Esophagus squamous epithelium (tissue), 5 donors: ENCODE measurements at places on chromosomes 5 and 9.

GRCh38 chr9:71897577-71897976 is 13.4 kb downstream of the ABHD17B start:
- no peak for DNase-seq

DNA sequence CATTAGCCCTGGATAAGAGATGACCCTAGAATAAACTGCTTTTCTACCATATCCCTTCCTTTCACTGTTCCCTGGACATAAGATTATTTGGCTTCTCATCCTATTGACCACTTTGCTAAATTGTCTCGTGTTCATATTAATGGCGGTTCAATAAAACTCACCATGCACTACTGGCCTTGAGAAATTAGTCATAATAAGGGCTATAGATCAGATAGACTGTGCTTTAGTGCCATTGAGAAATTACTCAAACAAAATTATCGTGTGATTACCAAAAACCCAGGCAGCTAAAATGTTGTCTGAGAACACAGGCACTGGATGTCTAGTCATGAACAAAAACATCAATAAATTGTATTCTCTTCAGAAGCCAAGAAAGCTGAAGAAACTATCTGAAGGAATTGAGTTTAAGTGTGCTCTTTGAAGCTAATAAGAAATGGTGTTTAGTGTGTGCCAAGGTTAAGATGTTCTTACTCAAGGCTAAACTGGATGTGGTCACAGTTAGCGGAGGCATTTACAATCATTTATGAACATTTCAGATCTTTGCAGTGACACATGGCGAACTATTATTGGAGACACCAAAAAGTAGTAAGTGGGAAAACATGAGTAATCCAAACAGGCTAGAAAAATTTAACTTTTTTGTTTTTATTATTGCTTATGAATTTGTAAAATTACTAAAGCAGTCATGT is 460.4 kb upstream of the RORB start:
- no peak for DNase-seq

DNA sequence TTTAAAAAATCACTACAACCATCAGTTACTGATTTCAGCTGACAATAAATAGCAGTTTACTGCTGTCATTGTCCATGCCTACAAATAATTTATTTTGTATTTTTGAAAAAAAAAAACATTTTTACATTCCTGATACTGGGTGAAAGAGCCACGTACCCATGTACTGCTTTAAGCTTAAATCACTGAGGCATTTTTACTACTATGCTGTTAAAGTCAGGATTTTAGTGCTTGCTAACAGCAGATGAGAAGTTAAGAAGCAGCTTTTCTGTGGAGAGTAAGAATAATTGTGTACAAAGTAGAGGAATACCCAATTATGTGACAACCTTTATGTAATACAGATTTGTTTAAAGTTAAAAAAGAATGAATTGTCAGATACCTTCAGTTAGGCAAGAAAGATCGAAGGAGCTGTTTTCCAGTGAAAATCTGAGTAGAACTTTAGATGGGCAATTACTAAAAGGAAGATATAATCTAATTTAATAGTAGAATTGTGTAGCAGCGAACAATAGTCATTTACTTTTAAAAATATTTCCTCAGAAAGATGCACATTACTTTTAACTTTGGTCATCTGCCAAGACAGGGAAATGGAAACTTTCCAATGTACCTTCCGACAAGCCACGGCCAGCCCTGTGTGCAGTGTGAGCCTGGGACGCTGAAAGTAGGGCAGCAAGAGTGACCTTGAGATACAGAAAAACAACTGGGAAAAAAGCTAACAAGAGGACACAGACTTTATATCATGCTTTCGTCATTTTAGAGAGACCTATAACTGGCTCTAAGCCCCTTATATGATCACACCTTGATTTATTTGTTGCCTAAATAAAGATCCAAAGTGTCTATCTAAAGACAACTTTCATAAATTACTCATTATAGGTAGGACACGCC is 39.9 kb downstream of the RHOBTB3 start:
- no peak for DNase-seq

DNA sequence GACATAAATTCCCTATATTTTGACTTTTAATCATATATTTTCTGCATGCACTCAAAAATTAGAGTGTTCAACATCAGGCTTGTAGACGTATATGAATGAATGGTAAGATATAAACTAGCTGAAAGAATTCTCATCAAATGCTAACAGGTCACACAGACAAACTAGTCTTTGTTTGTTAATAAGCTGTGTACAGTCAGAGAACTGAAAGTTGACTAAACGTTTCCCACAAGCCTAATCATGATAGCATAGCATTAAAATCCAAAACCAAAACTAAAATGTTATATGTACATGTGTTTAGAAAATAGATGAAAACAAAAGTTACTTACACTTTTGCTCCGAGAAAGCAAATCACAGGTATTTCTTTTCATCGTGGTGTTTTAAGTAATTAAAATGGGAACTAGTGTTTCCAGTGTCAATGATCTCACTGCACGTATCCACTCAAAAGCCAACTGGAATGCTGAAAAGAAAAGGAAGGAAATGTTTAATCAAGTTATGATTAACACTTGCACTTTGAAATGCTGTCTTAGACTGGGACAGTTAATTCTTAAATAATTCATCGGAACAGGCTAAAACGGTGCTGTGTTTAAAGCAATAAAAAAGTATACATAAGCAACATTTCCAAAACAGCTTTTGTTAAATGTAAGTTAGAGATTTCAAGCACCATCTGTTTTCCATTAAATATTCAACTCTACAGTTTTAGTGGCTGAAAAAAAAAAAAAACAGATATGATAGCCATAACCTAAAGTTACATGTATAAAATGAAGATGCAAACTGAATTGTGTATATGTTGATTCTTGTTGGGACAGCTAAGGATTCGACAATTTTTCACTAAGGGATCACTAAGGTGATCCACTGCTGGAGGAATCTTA is 291.9 kb upstream of the PDE4D start:
- no peak for DNase-seq

DNA sequence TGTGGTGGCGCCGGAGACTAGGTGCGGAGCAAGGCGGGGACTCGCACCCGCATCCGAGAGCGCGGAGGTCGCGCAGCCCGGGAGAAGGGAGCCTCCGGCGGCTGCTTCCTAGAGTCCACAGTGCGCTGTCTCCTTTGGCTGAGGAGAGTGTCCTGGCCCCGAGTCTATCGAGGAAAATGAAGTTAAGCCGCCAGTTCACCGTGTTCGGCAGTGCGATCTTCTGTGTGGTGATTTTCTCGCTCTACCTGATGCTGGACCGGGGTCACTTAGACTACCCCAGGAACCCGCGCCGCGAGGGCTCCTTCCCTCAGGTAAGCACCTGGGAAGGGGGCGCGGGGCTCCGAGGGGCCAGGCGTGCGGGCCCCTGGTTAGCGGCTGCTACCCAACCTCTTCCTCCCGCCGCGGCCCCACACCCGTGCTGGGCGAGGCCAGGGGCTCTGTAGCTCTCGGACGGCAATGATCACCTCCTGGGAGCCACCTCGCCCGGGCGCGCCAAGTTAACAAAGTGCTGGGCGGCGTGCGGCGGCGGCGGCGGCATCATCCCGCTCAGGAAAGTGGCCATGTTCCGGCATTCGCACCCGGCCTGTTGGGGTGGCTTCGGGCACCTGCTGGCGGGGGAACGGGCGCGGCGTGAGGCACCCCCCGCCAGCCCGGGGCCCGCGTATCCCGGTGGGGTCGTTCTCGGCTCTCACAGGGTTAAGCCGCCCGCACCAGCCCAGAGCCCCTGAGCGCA is 681 bp downstream of the MAN2A1 start:
- no peak for DNase-seq

GRCh38 chr9:127634698-127635097 is 22.6 kb downstream of the STXBP1 start:
- no peak for DNase-seq

DNA sequence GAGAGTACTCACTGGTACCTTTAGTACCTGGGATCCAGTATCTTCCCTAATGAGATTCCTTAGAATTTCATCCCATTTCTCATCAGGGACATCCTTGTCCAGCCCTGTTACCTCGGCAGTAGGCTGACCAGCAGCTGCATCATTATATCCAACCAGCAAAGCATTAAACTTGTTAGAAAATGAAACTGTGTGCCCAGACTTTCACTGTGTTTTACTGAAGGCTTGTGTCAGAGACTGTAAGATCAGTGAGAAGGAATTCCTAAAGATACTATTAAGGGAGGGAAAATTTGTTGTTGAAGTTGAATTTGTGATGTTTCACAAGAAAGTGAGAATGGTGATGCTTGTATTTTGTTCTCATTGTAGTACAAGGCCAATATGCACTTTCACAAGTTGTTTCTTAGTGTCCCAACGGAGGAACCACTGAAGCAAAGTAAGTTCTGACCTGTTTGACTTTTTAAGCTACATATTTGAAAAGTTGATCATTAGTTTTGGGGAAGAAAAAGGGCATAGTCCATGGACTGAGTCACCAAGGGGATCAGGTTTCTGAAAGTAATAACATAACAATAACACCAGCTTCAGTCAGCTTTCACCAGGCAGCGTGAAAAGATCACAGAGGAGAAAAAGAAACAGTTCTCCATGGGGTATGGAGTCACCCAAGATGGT is 48.8 kb downstream of the GRAMD2B start:
- DNase-seq = no peak

- DNase-seq = no peak
Measured at GRCh38 chr9:93107151-93107824, 11.3 kb downstream of the CARD19 start.
